ENCODE measurements at places on chromosomes 6 and 20. TPM values are rescaled to one million over a fixed set of nuclear protein-coding genes. Genes with fewer than 3 reads are reported as not detected.

GRCh38 chr6:142932889-142933288 is 12.1 kb downstream of the HIVEP2 start:
- DNase-seq = no peak

DNA sequence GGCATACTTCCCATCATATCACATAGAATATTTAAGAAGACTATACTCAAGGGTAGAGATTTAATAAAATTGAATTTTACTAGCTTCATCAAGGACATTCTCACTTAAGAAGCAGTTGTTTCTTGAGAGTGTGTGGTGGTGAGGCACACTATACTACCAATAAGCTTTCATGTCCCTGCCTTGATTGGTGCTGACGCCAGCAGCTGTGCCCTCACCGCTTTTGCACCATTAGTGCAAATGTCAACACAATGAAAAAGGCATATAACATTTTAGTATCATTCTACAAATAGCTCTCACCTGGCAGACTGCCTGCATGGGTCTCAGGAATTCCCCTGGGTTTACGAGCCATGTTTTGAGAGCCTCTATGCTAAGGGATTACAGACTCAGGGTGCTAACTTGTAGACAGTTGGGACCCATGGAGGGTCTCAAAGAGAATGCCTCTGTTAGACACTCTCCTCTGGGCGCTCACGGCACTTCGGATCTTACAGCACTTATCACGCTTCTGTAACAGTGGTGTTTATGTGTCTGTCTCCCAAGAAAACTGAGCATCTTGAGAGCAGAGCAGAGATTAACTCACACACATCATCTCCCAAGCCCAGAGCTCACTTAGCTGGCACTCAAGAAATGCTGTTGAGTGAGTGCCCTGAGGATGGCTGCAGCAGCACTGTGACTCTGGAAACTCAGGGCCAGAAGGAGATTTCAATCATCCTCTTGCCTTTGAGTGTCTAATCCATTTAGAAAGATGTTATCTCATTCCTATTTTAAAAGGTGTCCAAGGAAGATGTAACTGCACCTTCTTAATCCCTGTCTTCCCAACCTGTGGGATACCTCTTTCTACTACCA is 143.3 kb upstream of the GPR6 start:
- no peak for DNase-seq

GRCh38 chr20:22802296-22802695 is 217.9 kb upstream of the FOXA2 start:
- no peak for DNase-seq

- no peak for DNase-seq
Measured at GRCh38 chr20:59721386-59721785, 117.0 kb downstream of the PHACTR3 start.

GRCh38 chr6:54142889-54143519 is 31.8 kb downstream of the MLIP start:
- no peak for DNase-seq

GRCh38 chr20:10651227-10651990 is 22.4 kb downstream of the JAG1 start:
- no peak for DNase-seq

- peak; percentile 71 for DNase-seq
Measured at GRCh38 chr20:3407771-3408637, 535 bp upstream of the DNAAF9 start.

DNA sequence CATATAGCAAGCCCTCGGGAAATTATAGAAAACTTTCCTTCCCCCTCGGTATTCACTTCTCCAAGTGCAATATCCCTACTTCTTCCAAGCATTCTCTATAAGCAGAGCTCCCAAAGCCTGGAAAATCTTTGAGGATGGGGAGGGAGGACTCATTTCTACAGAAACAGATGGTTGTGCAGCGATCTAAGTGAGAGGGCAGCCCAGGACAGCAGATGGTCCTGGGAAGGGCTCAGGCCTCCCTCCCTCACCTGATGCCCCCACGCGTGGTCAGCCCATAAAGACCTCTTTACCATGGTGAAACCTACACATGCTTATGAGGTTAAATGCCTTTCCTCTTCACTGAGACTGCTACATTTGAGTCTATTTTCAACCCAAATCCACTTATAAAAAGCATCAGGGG is 319.6 kb upstream of the QKI start:
- no peak for DNase-seq

DNA sequence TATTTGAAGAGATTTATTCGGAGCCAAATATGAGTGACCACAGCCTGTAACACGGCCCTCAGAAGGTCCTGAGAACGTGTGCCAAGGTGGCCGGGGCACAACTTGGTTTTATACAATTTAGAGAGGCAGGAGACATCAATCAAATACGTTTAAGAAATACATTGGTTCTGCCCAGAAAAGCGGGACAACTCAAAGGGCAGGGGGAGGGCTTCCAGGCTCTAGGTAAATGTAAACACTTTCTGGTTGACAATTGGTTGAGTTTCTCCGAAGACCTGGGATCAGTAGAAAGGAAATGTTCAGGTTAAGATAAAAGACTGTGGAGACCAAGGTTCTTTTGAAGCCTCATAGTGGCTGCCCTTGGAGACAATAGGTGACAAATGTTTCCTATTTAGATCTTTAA is 18.9 kb upstream of the KIF25 start:
- DNase-seq = no peak

DNA sequence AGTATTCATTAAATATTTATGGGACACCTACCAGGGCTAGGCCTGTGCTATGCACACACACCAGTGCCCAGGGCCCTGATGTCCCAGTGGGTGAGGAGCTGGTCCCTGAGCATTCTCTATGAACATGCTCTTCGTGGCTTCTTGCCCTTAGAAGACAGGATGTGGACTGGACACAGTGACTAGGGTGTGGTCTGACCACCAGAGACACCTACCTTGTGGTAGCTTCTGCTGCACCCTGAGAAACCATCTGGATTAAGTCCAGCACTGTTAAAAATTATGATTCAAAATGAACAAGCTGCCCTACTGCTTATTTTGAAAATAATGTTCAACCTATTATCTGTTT is 112.9 kb upstream of the RPS6KA2 start:
- no peak for DNase-seq

DNA sequence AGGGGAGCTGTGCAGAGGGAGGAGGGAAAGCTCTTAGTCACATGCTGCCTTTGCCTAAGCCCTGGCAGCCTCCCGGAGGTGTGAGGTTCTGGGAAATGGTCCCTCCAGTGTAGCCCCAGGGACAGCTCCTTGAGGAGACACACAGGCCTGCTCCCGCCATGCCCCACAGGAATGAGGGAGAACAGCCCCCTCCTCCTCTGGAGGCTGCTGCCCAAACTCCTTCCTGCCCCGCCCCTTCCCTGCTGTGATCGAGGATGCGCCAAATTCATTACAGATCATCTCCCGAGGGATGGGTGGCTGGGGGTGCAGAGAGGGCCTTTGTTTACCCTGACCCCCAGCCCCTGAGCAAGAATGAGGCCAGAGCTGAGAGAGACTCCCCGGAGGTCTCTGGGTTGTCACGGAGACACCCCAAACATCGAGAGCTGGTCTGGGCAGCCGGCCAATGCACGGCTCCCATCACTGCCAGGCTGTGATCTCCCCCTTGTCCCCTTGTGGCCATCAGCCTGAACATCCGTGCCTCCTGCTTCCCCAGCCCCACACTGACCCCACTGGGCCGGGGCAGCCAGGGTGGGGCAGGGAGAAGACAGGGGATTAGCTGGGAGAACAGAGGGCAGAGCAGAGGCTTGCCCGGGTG is 8.4 kb downstream of the CYP21A2 start:
- DNase-seq = no peak

DNA sequence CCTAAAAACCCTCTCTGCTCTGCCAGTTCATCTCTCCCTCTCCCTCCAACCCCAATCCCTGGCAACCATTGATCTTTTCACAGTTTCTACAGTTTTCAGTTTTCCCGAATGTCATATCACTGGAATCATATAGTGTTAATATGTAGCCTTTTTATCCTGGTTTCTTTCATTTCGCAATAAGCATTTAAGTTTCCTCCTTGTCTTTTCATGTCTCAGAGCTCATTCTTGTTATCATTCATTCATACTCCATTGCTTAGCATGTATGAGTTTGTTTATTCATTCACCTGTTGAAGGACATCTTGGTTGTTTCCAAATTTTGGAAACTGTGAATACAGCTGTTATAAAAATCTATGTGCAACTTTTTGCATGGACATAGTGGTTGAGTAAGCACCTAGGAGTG is 5.5 kb upstream of the PCMTD2 start:
- no peak for DNase-seq

DNA sequence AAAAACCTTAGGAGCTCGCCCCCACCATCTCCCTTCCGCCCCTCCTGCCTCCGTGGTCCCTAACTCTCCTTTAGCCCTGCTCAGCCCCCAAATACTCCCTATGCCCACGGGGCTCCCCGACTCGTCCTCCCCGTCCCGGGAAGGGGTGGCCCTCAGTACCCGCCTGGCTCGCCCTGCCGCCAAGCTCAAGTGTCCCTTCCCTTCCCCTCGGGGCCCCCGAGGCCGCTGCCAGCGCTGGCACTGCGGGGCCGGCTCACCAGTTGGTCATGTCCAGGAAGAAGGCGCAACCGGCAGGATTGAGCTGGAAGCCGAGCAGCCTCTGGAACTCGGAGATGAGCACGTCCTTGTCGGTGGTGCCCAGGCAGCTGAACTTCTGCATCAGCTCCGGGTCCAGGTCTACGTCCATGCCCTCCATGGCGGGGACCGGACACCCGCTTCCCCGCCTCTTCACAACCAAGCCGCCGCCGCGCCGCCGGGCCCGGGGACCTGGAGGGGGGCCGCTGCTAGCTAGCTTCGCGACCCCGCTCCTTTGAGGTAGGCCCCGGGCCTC is 303 bp downstream of the ILRUN start:
- peak; percentile 25 for DNase-seq

GRCh38 chr20:46787991-46788762 is 78.7 kb downstream of the SLC2A10 start:
- peak; percentile 12 for DNase-seq

DNA sequence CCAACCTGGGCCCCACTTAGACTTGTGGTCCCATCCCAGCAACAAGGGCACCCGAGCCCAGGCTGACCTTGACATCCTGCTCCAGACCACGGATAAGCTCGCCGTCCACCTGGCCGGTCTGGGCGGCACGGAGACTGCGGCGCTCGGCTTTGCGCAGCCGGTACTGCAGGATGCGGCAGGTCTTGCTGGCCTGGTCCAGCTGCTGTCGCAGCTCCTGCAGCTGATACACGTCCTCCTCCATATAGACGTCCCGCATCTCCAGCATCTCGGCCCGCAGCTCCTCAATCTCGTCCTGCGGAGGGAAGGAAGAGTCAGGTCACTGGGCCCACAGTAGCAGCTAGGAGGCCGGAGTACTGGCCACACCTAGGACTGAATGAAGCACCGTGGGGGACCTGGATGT is 36.8 kb upstream of the TLDC2 start:
- no peak for DNase-seq

DNA sequence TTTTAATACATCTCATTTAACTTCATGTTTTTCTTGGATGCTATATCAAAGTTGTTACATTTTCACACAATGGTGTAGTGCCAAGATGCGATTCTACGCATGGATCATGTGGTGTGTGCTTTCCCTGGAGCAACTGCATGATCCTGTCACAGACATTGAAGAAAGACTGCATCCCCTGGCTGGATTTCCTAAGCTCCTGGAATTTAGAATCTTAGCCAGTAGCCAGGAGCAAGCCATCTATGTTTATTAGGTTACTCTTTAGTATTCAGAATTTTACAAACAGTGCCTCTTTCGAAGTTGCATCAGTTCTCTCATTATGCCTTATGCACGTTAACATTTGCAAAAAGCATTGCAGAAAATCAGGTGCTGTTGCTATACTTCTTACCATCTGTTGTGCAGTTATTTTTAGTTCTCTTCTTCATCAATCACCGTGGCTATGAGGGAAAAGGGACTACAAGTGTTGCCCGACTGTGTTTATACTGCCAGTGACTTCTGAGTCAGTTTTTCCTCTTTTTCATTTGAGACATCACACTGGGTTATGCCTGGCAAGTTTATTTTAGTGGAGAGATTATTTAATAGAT is 584.2 kb downstream of the BCKDHB start:
- DNase-seq = peak; percentile 64

DNA sequence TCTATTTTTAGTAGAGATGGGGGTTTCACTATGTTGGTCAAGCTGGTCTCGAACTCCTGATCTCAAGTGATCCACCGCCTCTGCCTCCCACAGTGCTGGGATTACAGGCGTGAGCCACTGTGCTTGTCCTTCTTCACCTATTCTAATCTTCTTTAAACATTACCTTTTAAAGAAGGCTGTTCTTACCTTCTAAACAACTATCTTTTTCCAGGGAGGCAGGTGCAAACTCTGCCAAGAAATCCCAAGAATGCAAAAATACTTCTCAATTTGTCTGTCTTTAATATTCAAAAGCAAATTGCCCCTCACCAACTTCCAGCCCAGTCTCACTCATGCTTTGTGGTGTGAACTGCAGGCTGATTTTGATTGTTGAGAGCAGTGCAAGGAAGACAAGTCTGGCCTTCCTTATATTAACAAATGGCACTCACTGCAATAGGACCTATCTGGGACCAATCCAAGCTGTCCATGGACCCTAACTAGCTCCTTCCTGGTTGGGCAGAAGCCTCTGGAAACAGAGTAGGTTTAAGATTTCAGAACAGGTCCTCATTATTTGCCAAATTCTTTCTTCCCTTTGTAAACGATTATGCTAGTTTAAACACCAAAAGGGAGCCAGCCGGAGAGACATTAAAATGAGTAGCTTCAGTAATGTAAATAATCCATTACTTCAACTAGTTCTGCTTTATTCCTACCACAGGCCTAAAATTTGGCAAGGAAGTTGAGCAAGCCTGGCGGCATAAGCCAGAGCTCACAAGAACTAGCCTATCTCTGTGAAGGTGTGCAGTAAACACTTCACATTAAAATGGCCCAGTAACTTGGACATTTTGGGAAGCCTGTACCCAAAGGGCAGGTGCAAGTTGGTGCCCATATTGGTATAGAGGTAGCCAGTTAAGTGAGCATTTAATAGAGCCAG is 1.6 kb downstream of the SCAND1 start:
- peak; percentile 17 for DNase-seq

GRCh38 chr6:54191461-54191860 is 80.2 kb downstream of the MLIP start:
- peak; percentile 72 for DNase-seq

DNA sequence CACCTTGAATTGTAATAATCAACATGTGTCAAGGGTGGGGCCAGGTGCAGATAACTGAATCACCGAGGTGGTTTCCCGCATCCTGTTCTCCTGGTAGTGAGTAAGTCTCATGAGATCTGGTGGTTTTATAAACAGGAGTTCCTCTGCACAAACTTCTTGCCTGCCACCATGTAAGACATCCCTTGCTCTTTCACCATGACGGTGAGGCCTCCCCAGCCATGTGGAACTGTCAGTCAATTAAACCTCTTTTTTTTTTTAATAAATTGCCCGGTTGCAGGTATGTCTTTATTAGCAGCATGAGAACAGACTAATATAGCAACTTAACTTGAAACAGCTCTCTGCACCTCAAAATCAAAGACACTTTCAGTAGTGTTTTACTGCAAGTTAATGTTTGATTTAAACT is 121.6 kb downstream of the OGFRL1 start:
- peak; percentile 64 for DNase-seq

- no peak for DNase-seq
Measured at GRCh38 chr6:75363304-75363703, 78.7 kb upstream of the TMEM30A start.

- no peak for DNase-seq
Measured at GRCh38 chr6:37513576-37513975, 13.9 kb upstream of the CCDC167 start.

MUCL3 gene
- not detected for total RNA-seq

TSBP1 gene
- not detected for total RNA-seq

LRRN4 gene
- total RNA-seq = not detected

CST2 gene
- not detected for total RNA-seq

TCP11 gene
- 0.23 TPM for total RNA-seq

DDO gene
- total RNA-seq = 3.3 TPM

FBXO9 gene
- 33.5 TPM for total RNA-seq

CGA gene
- total RNA-seq = not detected

HTR1B gene
- 0.46 TPM for total RNA-seq

CRIP3 gene
- total RNA-seq = not detected

Measured in LHCN-M2 (cell line).